ENCODE measurements at places on chromosomes 6 and 20. TPM values are rescaled to one million over a fixed set of nuclear protein-coding genes. Genes with fewer than 3 reads are reported as not detected.

PIM1 gene
- 572 TPM for total RNA-seq

TRIM38 gene
- total RNA-seq: 24.0 TPM

PPP1R16B gene
- 80.5 TPM for total RNA-seq

CTCFL gene
- not detected for total RNA-seq

SLC17A9 gene
- total RNA-seq: 20.6 TPM

ALDH8A1 gene
- 0.81 TPM for total RNA-seq

BMP5 gene
- not detected for total RNA-seq

RRAGD gene
- 10.8 TPM for total RNA-seq

SPDEF gene
- not detected for total RNA-seq

ALDH5A1 gene
- 4.5 TPM for total RNA-seq

NNAT gene
- total RNA-seq: 0.20 TPM

OR2J2 gene
- not detected for total RNA-seq

CRISP2 gene
- total RNA-seq: not detected

TSBP1 gene
- not detected for total RNA-seq

FAM110A gene
- 61.8 TPM for total RNA-seq

RFX6 gene
- total RNA-seq: not detected

SRXN1 gene
- total RNA-seq: 6.5 TPM

Measured in activated naive CD4-positive, alpha-beta T cell treated with anti-CD3 and anti-CD28 coated beads, Interleukin-2, amount 10 ng/mL, durations not matched to agents 5 hours and 36 hours (primary cell).